ENCODE measurements at places on chromosomes 2 and 18. TPM values are rescaled to one million over a fixed set of nuclear protein-coding genes. Genes with fewer than 3 reads are reported as not detected.

The TMEM150A gene
- total RNA-seq, result 10.7 TPM

The ARHGEF33 gene
- total RNA-seq, result not detected

The EGR4 gene
- total RNA-seq, result not detected

The TMEM37 gene
- 0.45 TPM for total RNA-seq

The SNRNP27 gene
- 85.2 TPM for total RNA-seq

The LRRC30 gene
- total RNA-seq, result not detected

The ZC3H6 gene
- total RNA-seq, result 1.3 TPM

Data from bronchus fibroblast of lung (primary cell).